ENCODE measurements at places on chromosomes 2 and 18.

DNA sequence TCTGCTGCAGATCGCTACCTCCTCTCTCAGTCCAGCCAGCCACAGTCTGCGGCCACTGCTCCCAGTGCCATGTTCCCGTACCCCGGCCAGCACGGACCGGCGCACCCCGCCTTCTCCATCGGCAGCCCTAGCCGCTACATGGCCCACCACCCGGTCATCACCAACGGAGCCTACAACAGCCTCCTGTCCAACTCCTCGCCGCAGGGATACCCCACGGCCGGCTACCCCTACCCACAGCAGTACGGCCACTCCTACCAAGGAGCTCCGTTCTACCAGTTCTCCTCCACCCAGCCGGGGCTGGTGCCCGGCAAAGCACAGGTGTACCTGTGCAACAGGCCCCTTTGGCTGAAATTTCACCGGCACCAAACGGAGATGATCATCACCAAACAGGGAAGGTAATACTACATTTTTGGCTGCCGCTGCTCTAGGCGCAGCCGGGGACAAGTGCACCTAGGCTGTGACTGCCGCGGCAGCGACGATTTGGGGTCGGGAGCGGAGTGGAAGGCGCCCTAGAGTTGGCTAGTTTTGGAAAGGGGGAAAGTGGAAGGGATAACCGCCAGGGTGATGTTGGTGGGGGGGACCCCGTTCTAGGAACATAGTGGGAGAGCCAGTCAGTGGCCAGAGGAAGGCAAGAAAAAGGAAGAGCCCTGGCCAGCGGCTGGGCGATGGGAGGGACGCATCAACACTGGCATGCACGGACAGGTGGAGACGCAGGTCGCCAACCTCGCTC lies 776 bp downstream of the TBR1 start:
- DNase-seq = peak; percentile 39

- no peak for DNase-seq
These were observed 111.4 kb downstream of the ANTXR1 start for GRCh38 chr2:69124343-69124742.

DNA sequence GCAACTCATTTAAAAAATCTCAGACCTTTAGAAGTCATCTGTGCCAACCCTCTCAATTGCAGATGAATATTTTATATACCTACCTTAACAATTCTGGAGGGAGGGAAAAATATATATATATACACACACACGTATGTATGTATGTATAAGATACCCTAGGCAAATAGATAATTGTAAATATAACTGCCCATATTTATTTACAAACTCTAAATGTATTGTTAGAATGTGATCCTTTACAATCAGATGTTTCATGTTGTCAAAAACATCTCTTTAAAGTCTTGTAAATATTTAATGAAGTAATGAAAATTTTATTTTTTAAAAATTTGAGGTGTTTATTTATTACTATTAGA lies 11.6 kb downstream of the ANKRD12 start:
- no peak for DNase-seq

GRCh38 chr2:76930056-76930744 lies 592.0 kb downstream of the LRRTM4 start:
- no peak for DNase-seq

- DNase-seq = no peak
These were observed 547.6 kb downstream of the CPS1 start for GRCh38 chr2:211103989-211104388.

DNA sequence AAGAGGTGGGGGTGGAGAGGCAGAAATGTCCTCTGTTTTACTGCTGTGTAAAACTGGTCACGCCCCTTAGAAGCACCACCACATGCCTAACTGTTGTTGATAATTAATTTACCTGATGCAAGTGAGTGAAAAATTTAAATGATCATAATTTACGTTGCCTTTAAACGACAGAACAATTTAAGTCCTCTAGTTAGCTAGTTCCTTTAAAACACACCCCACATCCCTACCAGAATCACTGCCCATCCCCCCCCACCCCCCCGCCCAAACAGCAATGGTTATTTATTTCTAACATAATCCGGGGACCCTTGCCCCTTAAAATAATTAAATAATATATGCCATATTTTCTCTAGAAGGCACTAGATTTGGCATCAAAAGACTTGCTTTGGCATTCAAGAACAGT lies 633 bp upstream of the PPIG start:
- no peak for DNase-seq
